ENCODE measurements at places on chromosomes 12 and 14. TPM values are rescaled to one million over a fixed set of nuclear protein-coding genes. Genes with fewer than 3 reads are reported as not detected.

The PTPRQ gene
- not detected for polyA plus RNA-seq

The GZMH gene
- not detected for polyA plus RNA-seq

The ACOT6 gene
- polyA plus RNA-seq, result not detected

The RIMBP2 gene
- 0.33 TPM for polyA plus RNA-seq

The PTGR2 gene
- polyA plus RNA-seq, result 7.6 TPM

The CLEC9A gene
- polyA plus RNA-seq, result not detected

The PELI2 gene
- not detected for polyA plus RNA-seq

The SOAT2 gene
- polyA plus RNA-seq, result 0.79 TPM

The C12orf54 gene
- polyA plus RNA-seq, result 2.6 TPM

The CLEC4C gene
- 1.5 TPM for polyA plus RNA-seq
